ENCODE measurements at places on chromosomes 4 and X.
A peak's percentile ranks its signal among the peaks of the same experiment; 100 is the strongest.

DNA sequence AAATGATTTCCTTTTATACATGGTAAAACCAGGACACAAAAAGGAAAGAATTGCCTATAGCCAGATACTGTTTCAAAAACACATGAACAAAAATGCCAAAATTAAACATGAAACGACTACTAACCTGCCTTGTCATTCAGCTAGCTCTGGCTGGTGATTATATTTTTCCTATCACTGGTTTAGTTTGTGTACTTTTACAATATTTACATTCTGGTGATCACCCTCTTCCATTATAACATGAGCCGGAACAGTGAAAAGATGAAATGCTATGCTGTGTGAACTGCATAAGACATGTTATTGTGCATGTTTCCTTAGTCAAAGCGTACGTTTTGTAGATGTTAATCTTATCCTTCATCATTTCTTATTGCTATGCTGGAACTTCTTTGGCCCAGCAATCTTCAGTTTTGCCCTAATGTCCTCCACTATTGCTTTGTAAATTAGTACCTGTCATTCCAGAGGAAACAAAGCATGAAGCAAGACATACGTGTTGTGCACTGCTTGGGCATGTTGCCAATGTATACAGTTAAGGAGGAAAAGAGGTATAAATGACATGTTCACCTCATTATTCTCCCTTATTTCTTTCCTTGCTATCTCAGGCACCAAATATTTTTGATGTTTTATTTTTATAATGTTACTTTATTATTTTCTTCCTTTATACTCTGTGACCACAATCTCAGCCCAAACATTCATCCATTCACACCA, 386.3 kb downstream of the ARHGAP24 start:
- DNase-seq, result no peak

- DNase-seq, result peak; percentile 17
Observed at GRCh38 chr4:27684610-27685011, 824.0 kb downstream of the STIM2 start.

DNA sequence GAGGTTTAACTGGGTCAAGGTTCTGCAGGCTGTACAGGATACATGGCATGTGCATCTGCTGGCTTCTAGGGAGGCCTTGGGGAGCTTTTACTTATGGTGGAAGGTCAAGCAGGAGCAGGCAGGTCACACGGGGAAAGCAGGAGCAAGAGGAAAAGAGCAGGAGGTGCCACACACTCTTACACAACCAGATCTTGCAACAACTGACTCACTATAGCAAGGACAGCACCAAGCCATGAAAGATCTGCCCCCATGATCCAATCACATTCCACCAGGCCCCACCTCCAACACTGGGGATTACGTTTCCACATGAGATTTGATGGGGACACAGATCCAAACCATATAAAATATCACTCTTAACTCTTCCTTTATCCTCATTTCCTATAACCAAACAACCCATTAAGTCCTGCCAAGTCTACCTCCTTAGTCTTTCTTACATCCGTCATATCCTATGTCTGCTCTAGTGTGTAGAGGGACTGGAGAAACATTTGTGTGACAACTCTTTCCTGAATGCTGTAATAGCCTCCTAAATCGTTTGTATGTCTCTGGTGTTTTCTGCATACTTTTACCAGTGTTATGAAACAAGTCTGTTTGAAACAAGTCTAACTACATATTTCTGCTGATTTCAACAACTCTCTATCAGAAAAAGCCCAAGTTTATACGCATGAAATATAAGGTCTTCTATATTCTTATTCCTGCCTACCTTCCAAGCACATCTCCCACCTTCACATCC, 8.3 kb upstream of the RAP2C start:
- DNase-seq, result no peak

- DNase-seq, result no peak
Observed at GRCh38 chrX:13008189-13008533, 33.3 kb downstream of the TMSB4X start.

DNA sequence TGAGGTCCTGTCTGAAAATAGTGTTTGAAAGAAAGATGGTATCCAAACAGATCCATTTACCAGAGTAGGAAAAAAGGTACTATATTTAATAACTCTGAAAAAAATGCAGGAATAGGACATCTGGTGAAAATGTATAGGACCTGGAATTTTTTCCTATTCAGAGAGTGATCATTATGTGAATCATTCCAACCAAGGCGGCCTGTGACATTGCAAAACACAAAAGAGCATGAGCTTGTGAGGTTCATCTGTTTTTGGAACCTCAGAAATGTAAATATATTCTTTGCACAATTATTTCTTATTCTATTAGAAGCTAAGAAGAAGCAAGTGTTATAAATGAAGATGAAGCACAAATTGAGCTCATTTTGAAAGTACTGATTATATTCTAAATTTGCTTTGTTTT, 2.0 kb downstream of the C4orf51 start:
- DNase-seq, result no peak
